ENCODE measurements at places on chromosomes 5 and 9.

- no peak for DNase-seq
These were observed 742.7 kb downstream of the TLE1 start for GRCh38 chr9:80946496-80947170.

DNA sequence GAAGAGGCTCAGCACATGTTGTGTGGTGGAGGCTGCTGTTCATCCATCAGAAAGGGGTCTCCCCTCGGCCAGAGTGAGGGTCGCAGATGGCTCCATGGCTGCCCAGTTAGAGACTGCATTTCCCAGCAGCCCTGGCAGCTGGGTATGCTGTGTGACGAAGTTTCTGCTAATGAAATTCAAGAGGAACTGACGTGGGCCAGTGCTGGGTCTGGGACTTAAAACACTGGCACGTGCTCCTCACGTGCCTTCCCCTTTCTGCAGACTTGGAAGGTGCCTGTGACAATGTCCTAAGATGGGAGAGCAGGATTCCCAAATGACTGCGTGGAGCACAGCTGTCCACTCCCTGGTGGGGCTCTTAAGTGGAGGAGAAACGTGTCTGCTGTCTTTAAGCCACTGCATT is 114.5 kb upstream of the RAPGEF1 start:
- DNase-seq = no peak

GRCh38 chr9:81292056-81292805 is 397.1 kb downstream of the TLE1 start:
- no peak for DNase-seq

GRCh38 chr9:23621188-23621587 is 204.9 kb downstream of the ELAVL2 start:
- DNase-seq = no peak

GRCh38 chr5:40436535-40437237 is 243.0 kb upstream of the PTGER4 start:
- DNase-seq = no peak

- DNase-seq = no peak
These were observed 279.2 kb downstream of the NSG2 start for GRCh38 chr5:174324680-174325079.

- no peak for DNase-seq
These were observed 18.3 kb downstream of the BTNL9 start for GRCh38 chr5:181058321-181058720.

- DNase-seq = no peak
These were observed 20.2 kb upstream of the ANXA1 start for GRCh38 chr9:73131461-73131860.

- no peak for DNase-seq
These were observed 953 bp downstream of the UBE2QL1 start for GRCh38 chr5:6449465-6450158.

GRCh38 chr9:113624721-113625120 is 161.2 kb downstream of the RGS3 start:
- no peak for DNase-seq

- no peak for DNase-seq
These were observed 28.4 kb downstream of the RUSC2 start for GRCh38 chr9:35518225-35518821.

- DNase-seq = peak; percentile 65
These were observed 892 bp upstream of the TNC start for GRCh38 chr9:115118879-115119218.

DNA sequence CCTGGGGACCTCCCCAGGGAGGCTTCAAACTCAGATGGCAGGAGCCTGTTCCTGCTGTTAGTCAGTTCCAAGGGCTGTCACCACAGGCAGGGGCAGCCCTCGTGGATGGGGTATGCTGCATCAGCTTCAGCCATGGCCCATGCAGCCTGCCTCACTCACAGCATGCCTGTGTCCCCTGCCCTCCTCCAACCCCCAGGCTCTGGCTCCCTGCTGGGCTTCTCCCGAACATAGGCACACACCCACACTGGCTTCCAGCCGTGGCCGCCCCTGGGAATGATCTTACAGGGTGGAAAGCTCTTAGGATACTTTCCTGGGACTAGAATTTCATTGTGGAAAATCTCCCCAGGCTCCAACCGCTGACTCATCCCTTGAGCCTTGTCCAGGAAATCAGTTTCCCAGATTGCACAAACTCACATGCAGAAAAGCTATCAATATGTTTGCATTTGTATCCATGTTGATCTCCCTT is 163.8 kb downstream of the SEC61B start:
- peak; percentile 29 for DNase-seq

- DNase-seq = no peak
These were observed at the start of gene DAB2IP for GRCh38 chr9:121651295-121652020. Gene DAB2IP (plus strand): TSS chr9:121651634. CDS start chr9:121651776, 142 bp downstream.

DNA sequence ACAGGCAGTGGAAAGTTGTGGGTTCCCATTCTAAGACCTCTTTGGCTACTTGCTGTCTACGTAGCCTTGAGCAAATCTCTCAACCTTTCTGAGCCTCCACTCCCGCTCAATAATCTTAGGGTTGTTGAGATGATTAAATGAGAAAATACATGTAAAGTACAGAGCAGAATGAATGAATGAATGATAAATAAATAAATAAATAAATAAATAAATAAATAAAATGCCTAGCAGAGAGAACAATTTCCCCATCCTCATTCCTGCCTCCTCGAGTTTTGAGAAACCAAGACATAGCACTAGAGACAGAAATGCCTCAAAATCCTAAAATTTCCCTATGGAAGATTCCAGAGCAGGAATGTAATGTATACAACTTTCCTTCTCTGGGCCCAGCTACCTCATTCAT is 128.3 kb upstream of the RAD23B start:
- DNase-seq = no peak

- DNase-seq = no peak
These were observed 90.7 kb downstream of the NR3C1 start for GRCh38 chr5:143312822-143313221.

- no peak for DNase-seq
These were observed 199.7 kb downstream of the GLIS3 start for GRCh38 chr9:4099976-4100735.

DNA sequence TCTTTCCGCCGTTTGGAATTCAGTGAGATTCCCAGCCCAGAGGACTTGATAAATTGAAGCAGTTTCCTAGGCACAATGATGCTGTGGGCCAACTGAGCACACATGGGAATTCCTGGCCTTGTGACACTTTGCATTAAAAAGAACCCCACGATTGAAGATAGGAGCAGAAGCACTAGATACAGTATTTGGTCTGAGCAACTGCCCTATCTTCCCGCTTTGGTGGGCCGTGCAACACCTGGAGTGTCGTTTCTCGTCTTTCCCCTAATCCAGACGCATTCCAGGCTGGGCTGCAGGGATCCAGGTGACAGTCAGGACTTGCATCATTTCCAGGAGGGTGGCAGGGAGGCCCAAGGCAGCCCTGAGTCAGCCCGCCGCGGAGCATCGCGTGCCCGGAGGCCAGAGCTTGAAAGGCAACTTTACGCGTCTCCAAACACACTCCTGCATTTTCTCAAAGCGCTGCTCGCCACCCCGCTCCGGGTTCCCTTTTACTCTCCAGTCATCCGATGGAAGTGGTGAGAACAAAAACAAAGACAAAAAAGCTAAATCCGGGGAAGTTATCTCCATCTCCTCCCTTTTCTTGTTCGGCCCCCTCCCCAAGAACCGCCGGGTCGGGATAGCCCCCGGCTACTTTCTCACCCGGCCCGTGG is 753 bp upstream of the STC2 start:
- DNase-seq = no peak

GRCh38 chr9:109969011-109969410 is 189.0 kb downstream of the PALM2AKAP2 start:
- no peak for DNase-seq

GRCh38 chr5:109859537-109859936 is 169.8 kb downstream of the MAN2A1 start:
- no peak for DNase-seq

DNA sequence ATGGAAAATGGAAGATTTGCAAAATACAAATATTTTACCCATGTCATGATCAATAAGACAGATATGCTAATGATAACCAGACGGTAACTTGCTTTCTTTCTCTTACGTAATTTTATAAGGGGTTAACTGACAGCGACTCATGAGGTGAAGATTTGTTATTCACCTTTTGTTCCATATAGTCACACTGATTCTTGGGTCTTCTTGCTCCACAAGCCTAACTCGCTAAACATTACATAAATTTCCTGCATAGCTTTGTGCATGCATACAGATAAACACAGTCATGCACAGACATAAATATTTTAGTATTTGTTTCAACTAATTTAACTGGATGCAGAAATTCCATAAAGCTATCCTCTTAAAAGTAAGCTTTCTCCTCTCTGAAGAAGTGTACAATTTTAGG is 225.9 kb downstream of the VPS13A start:
- no peak for DNase-seq

- no peak for DNase-seq
These were observed 256.5 kb upstream of the FBXL7 start for GRCh38 chr5:15243301-15244020.

GRCh38 chr5:124920909-124921666 is 174.6 kb upstream of the ZNF608 start:
- no peak for DNase-seq

- no peak for DNase-seq
These were observed 65.4 kb downstream of the PSMB7 start for GRCh38 chr9:124349675-124350493.

GRCh38 chr9:131467214-131467935 is 35.3 kb upstream of the POMT1 start:
- no peak for DNase-seq

- no peak for DNase-seq
These were observed 22.0 kb downstream of the SLC36A1 start for GRCh38 chr5:151469386-151469785.

DNA sequence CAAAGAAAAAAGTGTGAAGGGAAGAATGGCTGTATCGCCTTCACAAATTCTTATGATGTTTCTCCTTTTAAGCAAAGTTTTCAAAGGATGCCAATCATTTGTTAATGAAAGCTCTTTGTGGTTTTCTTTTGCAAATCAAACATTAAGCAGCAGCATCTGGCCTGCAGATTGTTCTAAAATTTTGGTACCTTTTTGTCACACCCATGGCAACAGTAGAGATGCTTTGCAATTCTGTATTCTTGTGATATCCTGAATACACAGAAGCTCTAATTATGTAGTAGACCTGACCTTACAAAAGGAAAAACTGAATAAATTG is 79.8 kb downstream of the CDO1 start:
- no peak for DNase-seq

DNA sequence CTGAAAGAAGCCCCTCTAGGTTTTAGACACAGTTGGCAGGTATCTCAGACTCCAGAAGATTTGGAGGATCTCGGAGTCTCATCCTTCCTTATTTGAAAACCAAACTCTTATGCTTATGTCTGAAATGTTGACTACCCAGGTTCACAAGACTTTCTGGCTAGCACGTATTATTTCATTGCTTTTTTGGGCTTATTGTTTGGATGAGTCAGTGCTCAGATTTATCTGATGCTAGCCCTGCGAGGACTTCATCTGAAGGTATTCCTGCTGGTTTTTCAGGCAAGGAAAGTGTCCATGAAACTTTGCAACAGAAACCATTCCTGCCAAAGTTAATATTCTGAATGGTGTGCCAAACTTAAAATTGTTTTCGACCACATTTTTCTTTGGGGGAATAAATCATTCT is 8.5 kb downstream of the OSTF1 start:
- no peak for DNase-seq

DNA sequence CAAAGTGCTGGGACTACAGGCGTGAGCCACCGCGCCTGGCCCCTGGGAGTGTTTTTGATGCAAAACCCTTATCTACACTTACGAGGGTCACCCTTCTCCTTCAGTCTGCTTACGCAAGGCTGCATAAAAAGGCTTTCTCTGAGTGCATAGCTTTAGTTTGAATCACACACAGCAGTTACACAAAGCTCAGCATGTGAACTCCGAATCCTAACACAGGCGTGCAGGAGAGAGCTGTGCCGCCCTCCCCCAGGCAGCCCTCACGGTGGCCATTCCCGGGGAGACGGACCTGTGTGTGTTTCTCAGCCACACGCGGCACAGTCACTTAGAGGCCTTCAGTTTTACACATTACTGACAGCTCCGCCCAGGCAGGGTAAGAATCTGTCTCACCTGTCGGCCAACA is 26.7 kb downstream of the EXD3 start:
- DNase-seq = peak; percentile 43

DNA sequence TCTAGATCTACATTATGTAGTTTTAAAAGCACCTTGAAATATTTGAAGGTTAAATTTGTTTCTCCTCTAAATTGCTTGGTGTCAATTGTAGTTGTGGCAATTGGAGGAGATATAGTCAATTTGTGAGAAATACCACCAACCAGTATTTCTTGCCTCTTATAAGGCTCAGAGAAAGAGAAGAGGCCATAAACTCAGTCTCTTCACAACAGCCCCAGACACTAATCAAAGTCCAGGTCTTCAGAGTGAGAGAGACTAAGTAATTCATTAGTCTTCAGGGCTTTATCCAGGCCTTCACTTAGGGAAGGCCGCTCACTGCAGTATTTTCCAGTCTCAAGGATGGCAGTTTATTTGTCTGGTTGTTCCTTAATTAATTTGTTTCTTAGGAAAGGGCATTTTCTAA is 168.0 kb upstream of the RGMB start:
- no peak for DNase-seq

- no peak for DNase-seq
These were observed 606.3 kb downstream of the TLE1 start for GRCh38 chr9:81083067-81083466.

- DNase-seq = no peak
These were observed 121.6 kb upstream of the ERCC6L2 start for GRCh38 chr9:95753762-95754465.

DNA sequence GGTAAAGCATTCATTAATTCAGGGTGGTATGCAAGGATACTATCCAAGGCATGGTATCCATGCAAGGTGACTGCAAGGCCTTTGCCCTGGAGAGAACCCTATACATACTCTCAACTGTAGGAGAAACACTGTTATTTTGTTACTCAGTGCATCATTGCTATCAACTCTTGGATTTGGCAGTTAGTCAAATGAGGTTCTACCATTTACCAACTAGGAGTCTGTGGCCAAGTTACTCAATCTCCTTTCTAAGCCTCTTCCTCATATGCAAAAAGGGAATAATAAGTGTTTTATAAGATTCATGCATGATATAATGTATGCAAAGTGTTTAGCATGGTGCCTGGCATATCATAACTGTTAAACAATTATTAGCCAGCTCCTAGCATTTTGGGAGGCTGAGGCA is 4.0 kb downstream of the PCDHGC3 start:
- DNase-seq = no peak

- DNase-seq = no peak
These were observed 23.7 kb downstream of the P4HA2 start for GRCh38 chr5:132203916-132204315.

GRCh38 chr9:4980086-4980727 is 4.9 kb upstream of the JAK2 start:
- DNase-seq = no peak

GRCh38 chr5:71586052-71586940 is 844 bp upstream of the MCCC2 start:
- no peak for DNase-seq
